ENCODE measurements at places on chromosomes 6 and 20. TPM values are rescaled to one million over a fixed set of nuclear protein-coding genes. Genes with fewer than 3 reads are reported as not detected.

- DNase-seq, result no peak
These were observed 28.6 kb upstream of the PCMTD2 start for GRCh38 chr20:64226686-64227580.

GRCh38 chr20:45892828-45893500 is 1.8 kb downstream of the CTSA start:
- no peak for DNase-seq

DNA sequence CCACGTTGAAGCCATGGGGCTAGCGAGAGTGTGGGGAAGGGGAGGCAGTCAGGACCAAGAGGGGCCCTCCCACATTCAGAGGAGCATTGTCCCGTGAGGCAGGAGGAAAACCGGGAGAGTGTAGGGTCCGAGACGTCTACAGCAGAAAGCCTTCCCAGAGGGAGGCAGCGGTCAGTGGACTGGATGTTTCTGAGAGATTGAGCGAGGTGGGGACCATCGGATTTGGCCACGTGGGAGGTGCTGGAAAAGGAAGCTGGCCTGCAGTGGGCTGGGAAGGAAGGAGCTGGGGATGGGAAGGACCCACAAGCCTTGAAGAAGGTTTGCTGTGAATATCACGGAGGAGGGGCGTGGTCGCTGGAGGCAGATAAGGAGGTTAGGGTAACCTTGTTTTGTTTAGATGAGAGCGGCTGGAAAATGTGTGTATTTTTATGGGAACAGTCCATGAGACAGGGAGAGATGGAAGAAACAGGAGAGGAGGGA is 119.0 kb upstream of the RNF24 start:
- no peak for DNase-seq

DNA sequence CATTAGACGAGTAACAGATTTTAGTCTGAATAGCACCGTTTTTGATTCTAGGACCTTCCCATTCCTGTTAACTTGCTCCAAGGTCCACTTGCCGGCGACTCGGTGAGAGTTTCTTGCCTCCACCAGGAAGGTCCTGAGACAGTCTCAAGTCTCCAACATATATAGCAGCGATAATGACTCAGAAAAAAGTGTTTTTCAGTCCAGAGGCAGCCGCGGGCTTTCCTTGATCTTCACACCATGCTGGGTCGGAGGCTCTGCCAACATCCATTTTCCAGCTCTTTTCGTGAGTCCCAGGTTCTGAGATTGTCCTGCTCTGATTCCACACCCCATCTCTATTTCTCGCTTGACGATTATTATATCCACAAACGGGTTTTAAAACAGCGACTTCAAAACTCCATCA is 170.5 kb downstream of the GPX5 start:
- DNase-seq, result no peak

- DNase-seq, result no peak
These were observed 170.0 kb downstream of the VEGFA start for GRCh38 chr6:43940071-43940392.

- DNase-seq, result no peak
These were observed 258.0 kb downstream of the ATXN1 start for GRCh38 chr6:16503241-16503775.

DNA sequence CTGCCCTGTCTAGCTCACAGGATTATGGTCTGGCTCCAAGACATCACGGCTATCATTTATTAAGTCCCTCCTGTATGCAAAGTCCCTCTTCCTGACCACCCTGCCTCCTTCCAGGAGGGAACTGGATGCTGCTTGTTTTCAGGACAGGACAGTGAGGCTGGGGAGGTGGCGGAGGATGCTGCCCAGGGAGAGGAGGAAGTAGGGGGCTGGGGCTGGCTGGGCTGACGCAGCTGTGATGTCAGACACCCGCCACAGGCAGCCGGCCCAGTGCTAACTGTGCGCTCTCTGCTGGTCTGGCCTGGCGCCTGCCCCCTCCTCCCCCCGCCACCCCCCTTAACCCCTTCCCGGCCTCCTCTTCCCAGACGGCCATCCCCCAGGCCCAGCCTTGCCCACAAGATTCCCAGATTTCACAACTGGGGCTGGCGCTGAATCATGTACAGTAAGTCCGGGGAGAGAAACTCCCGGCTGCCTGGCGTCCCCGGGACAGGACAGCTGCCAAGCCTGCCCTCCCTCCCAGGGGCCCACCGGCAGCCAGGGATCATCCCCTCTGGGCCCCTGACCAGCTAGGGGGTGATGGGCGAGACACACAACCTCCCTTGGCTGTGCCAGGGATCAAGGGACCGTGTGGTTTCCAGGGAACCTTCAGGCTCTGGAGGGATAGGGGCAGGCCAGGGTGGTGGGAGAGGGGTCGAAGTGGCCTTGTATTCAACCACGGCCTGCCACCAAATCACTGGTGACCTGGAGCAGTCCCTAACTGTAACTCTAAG is 118.1 kb downstream of the CEBPB start:
- DNase-seq, result no peak

The RAET1L gene
- polyA plus RNA-seq, result not detected

The HFE gene
- 9.4 TPM for polyA plus RNA-seq

The SEMG1 gene
- not detected for polyA plus RNA-seq

All from left kidney (tissue), 8 donors.